ENCODE measurements at places on chromosomes 4 and X.

DNA sequence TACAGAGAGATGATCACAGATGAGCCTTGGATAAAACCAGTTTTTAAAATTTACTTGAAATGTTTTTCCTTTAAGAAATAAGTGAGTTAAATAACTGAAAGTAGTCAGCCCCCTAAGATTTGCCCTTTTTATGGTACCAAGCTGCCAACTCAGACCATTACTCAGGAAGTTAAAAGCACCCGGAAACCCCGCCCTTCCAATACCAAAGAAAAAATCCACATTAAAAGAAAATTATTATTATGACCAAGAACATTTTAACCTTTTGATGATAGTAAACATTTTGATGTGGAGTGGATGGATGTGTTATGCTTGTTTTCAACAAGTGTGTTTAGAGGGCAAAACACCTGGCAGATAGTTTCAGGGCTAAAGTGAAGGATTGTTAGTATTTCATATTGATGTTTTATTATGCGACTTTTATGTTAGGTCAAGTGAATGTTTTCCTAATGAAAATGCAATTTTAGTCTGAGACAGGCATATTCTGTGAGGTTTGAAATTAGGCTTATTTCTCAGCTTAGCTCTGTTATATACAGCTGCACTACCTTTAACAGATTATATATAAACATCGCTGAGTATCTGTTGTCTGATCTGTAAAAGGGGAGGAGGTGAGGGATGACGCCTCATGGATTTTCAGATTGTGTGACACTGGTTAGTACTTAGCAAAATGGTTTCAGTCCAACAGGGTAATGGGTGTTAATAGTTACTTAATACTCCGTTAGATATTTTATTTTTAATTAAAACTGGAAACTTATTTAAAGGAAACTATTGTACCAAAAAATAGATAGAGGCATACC lies 89.0 kb downstream of the KDM6A start:
- DNase-seq: peak; percentile 4

GRCh38 chr4:23733476-23733875 lies 156.4 kb downstream of the PPARGC1A start:
- no peak for DNase-seq

- no peak for DNase-seq
Observed at GRCh38 chrX:129013574-129013973, 509.7 kb downstream of the SMARCA1 start.

DNA sequence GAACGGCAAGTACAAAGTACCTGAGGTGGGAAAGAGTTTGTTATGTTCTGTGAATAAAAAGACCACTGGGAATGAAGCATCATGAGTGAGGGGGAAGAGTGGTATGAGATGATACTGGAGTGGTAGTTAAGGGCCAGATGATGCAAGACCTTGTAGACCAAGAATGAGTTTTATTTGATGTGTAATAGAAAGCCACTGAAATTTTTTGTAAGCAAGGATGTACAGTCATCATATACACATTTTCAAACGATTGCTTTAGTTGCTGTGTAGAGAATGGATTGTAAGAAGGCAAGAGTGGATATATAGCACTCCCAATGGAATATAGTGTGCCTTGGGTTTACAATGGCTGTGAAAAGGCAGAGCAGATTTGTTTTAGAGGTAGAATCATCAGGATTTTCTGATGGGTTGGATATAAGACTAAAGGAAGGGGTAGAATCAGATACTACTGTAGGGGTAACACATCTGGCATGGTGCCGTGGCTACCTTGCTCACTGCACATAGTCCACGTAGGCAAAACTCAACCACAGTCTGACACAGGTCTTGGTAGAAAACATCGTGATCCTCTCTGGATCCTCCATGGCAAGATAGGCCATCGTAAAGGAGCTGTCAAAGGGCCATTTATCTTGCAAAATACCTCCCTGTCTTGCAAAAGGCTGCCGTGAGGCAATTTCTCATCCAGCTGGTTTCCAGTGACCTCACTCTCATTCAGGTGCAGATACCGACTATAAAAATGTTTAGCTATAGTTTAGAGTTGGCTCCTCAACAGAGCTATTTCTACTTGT lies 14.9 kb downstream of the TIFA start:
- DNase-seq: no peak

- DNase-seq: no peak
Observed at GRCh38 chr4:88526221-88526815, 2.7 kb upstream of the PYURF start.

DNA sequence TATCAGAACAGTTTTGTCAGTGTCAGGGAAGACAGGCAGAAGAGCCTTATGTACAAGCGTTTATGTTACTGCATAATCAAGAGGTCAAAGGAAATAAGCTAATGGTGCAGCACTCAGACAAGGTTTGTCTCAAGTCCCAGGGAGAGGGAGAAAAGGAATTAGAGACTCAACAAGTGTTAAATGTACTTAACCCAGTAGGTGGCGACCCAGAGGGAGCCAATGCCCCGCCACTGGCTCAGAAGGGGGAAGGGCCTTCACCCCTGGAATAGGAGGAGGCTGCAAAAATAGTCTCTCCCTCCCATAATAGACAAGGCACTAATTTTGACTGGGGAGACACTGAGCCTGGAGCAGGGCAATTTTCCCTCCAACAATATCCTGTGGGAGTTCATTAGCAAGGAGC lies 14.1 kb upstream of the PAPSS1 start:
- DNase-seq: no peak

- DNase-seq: no peak
Observed at GRCh38 chr4:44145868-44146267, 302.7 kb downstream of the KCTD8 start.

- no peak for DNase-seq
Observed at GRCh38 chr4:134382478-134383227, 181.1 kb upstream of the PABPC4L start.

GRCh38 chr4:3387943-3388361 lies 53.8 kb upstream of the HGFAC start:
- no peak for DNase-seq

- DNase-seq: no peak
Observed at GRCh38 chr4:121146530-121146929, 17.6 kb downstream of the TNIP3 start.

GRCh38 chr4:74054483-74055047 lies 16.1 kb upstream of the CXCL3 start:
- no peak for DNase-seq

DNA sequence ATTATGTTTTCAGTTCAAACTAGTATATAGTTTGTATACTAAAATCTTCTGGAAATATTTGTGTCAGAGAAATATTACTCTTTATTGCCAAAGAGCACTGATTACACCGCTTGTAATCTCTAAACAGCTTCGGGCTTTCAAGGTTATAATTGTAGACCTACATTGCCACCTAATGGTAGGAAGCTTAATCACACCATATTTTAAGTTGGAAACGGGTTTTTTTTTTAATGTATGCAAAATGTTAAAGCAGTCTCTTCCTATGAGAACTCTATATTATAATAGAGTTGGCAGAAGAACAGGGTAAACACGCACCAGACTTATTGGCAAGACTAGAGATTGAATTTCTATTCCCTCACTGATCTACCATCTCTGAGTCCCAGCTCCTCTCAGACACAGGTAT lies 19.5 kb upstream of the NFXL1 start:
- no peak for DNase-seq

All from T-helper 1 cell (primary cell).